ENCODE measurements at places on chromosomes 6 and 20.
A peak's percentile ranks its signal among the peaks of the same experiment; 100 is the strongest.

DNA sequence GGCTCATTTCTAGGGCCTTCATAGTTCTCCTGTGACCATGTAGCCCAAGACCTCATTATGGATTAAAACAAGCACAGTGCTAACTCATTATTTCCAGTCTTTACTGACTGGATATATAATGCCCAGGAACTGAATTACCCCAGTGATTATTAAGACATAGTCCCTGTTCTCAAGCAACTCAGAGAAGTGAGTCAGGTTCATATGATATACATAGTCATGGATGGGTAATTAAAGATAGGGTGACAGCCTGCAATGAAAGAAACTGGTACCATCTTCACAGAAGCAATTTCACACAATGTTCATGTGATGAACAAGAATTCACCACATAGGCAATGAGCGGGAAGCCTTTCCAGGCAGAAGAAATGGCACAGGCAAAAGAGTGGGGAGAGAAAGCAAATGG, 3.5 kb downstream of the TRIM27 start:
- DNase-seq = no peak

- DNase-seq = no peak
These were observed 236.6 kb upstream of the RNF24 start for GRCh38 chr20:4252005-4252404.

DNA sequence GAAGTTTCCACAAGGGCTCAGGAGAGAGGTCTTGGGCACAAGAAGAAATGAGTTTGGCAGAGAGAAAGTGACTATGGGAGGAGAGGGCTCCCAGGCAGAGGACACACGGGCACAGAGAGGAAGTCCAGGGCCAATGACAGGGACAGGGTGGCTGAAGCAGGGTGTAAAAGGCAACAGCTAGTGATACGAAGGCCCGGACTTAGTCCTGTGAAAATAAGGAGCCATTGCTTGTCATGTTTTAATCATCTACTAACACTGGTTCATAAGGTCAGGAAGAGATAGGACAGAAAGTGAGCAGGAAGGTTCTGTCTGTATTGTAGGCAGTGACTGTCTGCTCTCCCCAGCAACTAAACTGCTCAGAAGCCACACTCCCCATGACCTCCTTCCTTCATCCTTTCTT, 204.7 kb upstream of the SHLD1 start:
- DNase-seq = no peak

GRCh38 chr20:41738604-41739206, 120.5 kb upstream of the CHD6 start:
- DNase-seq = peak; percentile 40

- DNase-seq = no peak
These were observed 75.1 kb downstream of the CDC40 start for GRCh38 chr6:110255211-110255750.
